NT2/D1 (cell line): ENCODE measurements at places on chromosomes 2 and 18.
A peak's percentile ranks its signal among the peaks of the same experiment; 100 is the strongest.

GRCh38 chr18:43888598-43888997 lies 611.3 kb upstream of the SYT4 start:
- DNase-seq, result no peak

- DNase-seq, result no peak
These were observed 19.8 kb downstream of the TMEM37 start for GRCh38 chr2:119451336-119452050.

DNA sequence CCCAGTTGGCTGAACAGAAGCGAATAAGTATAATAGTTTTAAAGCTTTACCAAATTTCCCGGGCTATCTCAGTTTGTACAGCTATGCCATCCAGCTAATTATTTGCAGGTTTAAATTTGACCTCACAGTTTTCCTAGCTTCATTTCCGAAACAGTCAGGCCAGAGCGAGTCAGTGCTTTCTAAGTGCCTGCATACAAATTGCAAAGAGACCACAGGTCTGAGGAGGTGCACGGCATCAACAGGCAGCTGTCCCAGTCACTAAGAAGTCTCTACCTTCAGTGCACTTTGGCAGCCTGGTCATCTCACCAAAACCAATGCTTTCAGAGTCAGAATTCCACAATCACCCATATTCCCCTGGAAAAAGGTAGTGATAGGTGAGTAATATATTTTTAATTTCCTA lies 51.9 kb downstream of the LAMA1 start:
- DNase-seq, result no peak

- DNase-seq, result no peak
These were observed 39.5 kb upstream of the IL1RL1 start for GRCh38 chr2:102271844-102272243.

GRCh38 chr2:233208382-233209116 lies 42.9 kb upstream of the ATG16L1 start:
- no peak for DNase-seq

- DNase-seq, result no peak
These were observed 1732.3 kb upstream of the PIK3C3 start for GRCh38 chr18:40222776-40223175.

DNA sequence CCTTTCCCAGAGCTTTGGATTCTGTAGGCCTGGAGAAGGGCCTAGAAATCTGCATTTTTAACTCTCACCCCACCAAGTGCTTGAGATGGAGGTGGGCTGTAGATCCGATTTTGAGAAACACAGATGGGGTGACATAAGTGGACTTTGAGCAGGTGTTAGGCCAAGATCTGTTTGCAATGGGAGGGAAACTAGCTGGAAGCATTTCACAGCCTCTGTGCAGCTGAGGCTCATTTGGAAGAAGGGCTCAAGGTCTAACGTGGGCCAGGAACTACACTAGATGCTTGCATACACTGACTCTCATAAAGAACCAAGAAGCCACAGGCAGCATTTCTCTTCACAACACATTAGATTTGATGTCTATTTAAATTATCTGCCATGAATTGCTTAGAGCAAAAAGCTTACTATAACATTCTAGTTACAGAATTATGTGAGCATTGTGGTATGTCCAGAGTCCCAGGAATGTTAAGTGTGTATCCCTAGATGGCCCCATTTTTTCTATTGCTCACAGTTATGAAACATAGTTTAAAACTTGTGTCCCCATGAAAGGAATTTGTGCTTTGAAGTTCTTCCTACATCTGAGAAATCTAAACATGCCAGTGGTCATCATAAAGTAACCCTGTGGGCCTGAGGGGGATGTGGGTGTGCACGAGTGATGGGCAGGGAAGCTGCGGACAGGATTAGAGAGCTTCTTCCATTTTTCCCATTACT lies 77.2 kb downstream of the CD28 start:
- no peak for DNase-seq

GRCh38 chr2:109264595-109265328 lies 135.8 kb downstream of the SH3RF3 start:
- no peak for DNase-seq

DNA sequence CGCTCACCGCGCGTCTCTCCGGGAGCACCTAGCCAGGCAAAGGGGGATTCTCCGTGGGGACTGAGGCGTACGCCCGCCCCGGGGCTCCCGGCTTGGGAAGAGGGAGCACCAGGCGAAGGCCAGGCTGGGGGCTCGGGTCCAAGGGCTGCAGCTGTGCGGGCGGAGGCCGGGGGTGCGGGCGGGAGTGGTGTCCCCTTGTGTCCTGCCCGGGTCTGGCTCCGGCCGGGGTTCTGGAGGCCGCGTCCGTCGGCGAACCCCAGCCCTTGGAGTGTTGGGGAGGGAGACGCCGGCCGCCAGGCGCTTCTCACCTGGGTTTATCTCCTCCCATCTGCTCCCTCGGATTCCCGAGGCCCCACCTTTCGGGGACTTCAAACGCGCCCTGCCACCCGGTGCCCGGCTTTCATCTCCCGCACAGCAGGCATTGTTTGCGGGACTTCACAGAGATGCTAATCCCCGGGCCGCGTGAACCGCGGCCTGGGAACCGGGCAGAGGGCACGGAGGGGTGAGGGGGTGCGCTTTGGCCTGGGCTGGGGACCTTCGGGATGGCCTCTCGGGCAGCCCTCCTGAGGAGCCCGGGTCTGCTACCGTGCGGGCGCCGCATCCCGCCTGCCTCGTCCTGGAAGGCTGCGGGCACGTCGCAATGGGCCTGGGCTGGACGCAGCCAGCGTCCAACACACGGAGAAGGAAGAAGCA lies 5.0 kb upstream of the GBX2 start:
- DNase-seq, result no peak

DNA sequence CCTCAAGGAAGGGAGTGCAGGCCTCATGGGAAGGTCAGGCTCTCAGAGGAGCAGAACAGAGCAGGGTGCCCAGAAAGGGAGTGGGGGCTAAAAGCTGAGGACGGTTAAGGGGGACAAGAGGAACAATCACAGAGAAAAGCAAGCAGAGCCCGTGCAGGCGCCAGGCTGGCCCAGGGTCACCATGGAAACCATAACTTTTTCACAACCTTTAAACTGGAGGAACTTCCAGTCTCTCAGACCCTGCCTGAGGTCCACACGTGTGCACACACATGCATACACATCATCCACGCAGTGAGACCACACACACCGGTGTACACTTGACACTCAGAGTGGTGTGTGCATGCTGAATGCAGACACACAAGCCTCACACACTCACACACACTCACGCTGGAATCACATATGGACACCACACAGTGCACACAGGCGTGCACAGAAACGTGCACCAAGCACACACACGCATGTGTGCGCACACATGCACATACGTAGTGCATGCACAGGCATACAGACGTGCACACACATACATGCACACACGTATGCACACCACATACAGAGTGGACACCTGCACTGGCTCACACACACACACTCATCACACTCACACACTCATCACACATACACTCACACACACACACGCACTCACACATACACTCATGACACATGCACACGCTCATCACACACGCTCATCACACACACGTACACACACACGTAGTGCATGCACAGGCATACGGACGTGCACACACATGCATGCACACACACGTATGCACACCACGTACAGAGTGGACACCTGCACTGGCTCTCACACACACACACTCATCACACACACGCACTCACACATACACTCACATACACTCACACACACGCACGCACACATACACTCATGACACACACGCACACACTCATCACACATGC lies 37.2 kb upstream of the SNED1 start:
- DNase-seq, result no peak

DNA sequence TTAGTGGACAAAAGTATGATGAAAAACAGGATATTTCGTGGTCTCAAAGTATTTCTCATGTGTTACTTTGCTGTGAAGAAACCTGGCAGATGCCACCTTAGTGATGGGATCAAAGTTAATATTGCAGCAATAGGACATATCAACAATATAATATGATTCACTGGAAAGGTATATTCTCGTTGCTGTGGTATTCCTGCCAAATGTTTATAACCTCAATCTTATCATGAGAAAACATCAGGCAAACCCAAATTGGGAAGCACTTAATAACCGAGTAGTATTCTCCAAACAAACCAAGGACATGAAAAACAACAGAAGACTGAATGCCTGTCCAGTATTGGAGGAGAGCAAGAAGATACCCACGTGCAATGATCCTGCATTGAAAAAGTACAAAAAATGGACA lies 302.6 kb upstream of the MC4R start:
- no peak for DNase-seq

- no peak for DNase-seq
These were observed 282.0 kb upstream of the SIX2 start for GRCh38 chr2:45291296-45291701.

- no peak for DNase-seq
These were observed 15.8 kb downstream of the INPP5D start for GRCh38 chr2:233075966-233076339.

DNA sequence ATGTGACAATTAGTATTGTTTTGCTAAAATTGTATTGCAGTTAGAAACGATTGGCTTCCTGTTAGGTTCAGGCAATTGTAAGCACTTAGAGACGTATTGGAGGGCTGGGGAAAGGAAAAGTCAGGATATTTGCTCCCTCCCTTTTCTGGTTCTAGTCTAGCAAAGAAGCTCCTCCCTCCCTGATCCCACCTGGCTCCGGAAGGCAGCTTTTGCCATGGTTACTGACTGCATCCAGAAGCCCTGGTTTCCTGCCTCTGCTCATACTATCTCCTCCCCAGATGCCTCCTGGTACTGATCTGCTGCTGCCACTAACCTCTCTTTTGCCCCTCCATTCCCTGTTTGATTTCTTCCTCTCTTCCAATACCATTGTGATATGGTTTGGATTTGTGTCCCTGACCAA lies 275.9 kb downstream of the MREG start:
- no peak for DNase-seq

DNA sequence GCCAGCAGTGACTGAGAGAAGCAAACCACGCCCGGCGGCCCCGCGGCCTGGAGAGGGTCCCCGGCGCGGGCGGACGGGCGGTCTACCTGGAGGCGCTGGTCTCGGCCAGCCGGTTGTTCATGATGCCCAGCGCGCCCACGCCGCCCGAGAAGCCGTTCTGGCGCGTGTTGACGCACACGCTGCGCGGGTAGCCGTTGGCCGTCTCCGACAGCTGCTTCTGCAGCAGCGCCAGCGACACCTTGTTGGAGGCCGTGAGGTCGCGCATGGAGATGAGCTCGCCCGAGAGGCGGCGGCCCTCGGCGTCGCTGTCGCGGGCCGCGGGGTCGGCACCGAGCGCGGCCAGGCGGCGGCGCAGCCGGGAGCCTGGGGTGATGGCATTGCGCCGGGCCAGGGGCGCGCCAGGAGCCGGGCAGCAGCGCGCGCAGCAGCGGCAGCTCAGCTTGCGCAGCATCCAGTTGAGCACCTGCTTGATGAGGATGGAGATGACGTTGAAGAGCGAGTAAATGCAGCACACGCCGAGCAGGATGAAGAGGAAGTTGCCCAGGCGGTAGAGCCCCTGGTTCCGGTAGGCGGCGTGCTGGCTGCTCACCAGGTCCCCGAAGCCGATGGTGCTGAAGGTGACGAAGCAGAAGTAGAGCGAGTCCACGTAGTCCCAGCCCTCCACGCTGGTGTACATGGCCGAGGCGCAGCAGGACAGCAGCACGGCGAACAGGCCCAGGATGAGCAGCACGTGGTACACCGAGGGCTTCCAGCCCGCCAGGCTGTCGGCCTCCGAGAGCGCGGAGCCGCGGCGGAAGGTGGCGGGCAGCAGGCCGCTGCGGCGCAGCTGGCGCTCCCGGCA lies 118.1 kb downstream of the MSH2 start:
- DNase-seq, result no peak

DNA sequence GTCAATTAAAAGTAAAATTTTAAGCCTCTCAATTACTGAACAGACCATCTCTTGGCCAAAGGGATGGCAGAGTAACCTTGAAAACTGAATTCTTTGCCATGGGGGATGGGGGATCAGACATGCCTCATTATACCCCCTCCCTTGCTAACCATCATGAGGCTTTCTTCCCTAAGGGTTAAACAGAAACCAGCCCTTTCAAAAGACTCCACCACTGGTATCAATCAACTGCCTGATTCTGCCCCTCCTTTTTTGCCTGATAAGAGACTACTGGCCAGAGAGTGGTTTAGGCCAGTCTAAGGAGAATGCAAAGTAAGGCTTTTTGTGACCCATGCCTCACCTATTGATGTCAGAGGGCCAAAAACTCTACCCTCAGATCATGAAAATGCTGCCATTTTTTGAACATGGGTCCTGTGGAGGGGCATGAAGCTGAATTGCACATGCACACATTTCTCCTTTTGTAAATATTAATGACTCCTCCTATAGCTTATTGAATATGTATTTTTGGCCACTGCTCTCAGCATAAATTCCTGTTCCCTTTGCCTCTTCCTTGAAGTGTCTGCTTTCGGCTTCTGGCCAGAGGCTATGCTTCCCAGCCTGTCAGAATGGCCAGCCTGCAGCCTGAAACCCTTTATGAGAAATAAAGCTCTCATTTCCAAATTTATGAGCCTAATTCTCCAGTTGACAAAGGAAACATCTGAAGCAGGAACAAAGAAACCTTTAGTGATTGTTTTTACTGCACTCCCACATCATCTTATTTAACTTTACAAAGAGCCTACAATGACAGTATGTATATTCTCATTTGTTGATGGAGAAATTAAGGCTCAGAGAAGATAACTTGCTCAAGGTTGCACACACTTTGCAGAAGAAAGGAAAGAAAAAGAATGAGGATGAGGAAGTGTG lies 270.7 kb upstream of the CELF4 start:
- no peak for DNase-seq

- peak; percentile 35 for DNase-seq
These were observed 470.6 kb upstream of the MEX3C start for GRCh38 chr18:51668101-51668500.

GRCh38 chr2:210994104-210994503 lies 437.7 kb downstream of the CPS1 start:
- DNase-seq, result no peak

GRCh38 chr2:144403933-144404332 lies 116.0 kb downstream of the ZEB2 start:
- DNase-seq, result no peak

- DNase-seq, result no peak
These were observed 180.7 kb upstream of the POU3F3 start for GRCh38 chr2:104673225-104673624.

- DNase-seq, result no peak
These were observed 150.1 kb upstream of the LRRTM1 start for GRCh38 chr2:80454628-80455027.

DNA sequence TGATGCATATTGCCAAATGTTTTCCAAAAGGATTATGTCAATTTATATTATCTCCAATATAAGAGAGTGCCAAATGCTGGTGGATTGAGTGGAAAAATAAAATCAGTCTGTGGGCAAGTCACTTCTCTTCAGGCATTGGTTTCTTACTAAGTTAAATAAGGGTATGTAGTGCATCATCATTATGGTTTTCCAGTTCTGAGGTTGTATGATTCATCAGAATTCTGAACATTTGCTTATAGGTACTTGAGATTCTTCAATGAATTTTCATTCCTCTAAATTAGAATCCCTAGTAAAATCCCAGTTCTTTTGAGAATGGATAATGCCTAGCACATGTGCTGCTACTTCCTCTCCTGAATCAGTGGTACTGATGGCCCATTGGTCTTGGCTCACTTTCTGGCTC lies 188.9 kb upstream of the OSR1 start:
- DNase-seq, result no peak

GRCh38 chr18:35514283-35514682 lies 16.5 kb upstream of the INO80C start:
- no peak for DNase-seq
